ENCODE measurements at places on chromosomes 1 and 21.

DNA sequence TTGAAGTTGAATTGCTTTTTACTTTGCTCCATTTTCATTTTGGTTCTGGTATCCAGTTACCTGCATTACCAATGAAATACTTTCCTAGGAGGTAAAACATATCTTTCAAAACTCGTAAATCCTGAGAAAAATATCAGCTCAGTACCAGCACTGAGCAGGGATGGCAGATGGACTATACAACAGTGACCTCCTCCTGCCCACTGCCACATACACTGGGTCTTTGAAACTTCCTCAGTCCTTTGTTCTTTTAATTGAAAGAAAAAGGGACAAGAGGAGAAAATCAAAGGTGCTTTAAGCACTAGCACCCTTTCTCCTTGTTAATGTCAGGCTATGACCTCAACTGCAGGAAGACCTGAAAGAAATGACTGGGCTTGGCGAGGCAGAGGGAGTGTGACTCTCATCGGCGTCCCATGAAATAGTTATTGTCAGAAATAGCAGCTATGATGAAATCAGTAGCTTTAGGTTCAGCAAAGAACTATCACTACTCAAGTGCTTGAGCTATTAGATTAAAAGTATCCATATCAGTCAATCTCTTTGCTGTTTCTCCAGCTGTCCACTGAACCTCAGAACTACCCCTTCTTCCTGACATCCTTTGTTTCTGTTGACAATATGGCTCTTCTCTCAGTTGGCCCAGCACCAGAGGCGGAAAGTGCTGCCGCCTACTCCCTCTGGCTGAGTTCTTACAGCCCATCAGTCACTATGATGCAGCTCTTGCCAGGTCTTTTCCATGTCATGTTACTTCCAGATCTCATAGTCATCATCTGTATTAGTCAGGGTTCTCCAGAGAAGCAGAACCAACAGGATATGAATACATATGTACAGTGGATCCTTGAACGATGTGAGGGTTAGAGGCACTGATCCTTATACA, 207.0 kb upstream of the MAP1LC3C start:
- no peak for DNase-seq

DNA sequence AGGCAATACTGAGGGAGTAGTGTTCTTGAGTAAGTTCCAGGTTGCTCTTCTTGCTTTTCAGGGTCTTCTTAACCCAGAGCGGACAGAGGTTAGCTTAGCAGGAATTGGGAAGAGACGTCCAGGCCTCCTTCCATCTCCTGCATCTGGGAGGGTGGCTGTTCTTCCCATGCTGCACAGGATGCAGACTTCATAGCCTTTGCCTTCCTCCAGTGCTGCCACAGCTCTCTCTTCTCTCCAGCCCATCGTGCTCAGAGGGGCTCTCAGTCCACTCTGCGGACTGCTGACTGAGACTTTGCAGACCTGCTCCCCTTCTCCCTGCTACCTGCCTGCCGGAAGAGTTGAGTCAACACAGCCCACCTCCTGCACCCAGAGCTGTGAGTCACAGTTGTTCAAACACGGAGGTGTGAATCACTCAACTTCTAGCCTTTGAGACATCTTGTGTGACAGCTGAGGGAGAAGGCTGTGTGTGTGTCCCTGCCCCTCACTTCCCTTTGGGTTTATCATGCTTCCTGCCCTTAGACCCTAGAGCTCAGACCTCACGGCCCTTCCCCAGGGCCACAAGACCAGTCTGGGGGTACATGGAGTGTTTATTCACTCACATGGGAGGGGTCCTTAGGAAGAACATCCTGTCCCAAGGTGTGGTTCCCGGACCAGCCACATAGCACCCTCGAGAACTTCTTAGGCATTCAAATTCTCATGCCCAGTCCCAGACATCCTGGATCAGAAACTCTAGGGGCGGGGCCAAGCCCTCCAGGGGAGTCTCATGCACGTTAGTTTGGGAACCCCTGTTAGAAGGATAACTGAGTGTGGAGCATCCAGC, 158.3 kb upstream of the CACNA1E start:
- DNase-seq = no peak

DNA sequence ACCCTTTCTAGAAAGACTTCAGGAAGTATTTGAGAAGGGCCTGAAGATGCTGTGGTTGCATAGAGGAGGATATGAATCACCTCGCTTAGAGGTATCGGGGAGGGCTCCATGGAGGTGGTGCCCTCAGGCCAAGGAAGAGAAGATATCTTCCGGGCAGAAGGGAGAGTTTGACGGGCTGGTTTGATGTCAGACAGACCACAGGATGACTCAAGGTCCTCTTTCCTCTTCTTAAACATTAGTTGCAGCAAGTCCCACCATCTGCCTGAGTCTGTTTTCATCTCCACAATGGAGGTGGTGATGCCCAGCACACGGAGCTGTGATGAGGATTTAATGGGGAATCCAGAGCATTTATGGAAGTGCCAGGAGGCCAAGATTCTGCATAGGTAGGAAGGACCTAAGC, 25.1 kb upstream of the RUNX3 start:
- DNase-seq = no peak

DNA sequence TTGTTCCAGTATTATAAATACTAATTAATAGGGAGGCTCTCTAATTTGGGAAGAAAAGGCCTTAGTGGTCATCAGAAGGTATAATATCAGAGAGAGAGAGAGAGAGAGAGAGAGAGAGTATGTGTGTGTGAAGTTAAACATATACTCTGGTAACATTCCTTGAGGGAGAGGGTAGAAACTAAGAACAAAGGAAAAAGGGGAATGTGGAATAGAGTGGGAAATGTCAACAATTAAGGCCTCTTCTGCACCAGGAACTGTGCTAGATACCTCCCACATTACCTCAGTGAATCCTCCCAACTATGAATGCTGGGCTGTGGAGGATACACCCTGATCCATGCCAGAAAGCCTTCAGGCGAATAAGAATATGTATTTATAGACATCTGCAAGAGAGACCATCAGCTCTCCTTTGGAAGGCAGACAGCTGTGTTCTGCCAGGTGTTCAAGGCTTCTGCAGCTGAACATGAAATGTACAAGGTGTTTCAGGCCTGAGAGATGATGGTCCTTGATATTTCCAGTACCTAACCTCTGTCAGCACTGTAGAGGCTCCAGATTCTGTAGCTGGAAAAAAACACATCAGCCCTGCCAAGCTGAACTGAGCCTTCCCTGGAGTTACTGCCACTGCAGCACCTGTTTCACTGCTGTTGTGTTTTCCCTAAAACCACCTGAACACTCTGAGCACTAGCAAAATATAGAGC, 29.1 kb downstream of the TBX15 start:
- DNase-seq = no peak

GRCh38 chr1:109805486-109806165, 41.9 kb upstream of the EPS8L3 start:
- DNase-seq = no peak

All from NCI-H82 (cell line).